ENCODE measurements at places on chromosomes 11 and 22.

DNA sequence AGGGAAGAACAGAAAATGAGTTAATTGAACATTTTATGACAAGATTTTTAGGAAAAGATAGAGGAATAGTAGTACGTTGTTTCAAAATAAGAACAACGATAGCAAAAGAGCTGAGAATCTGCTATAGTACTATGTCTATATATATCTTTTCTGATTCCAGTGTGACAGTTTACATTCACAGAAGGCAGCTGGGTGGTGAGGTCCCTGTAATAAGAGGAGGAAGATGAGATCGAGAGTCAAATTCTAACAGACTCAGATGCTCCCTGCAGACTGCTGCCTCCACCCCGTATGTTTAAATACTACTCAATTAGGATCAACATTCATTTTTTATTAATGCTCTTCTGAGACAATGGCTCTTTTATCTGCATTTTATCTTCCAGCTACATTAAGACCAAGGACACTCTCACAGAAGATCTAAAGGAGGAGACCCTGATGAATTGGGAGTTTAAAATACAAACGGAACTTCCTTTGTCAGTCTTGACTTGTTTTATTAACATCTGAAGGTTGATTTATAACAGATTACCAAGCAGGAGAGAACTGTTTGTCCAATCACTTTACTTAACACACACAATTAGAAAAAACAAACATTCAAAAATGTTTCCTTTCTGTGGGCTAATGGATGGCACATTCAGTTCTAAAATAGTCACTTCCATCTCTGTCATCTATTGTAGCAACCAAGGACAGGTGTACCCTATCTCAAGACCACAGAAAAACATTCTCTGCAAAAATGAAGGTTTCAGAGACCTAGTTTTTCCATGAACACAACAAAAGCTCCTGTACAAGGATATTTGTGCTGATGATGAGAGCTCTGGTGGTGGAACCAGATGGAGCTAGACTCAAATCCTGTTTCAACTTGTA lies 240.2 kb downstream of the CADM1 start:
- DNase-seq = peak; percentile 62

GRCh38 chr11:61275191-61275590 lies 19.9 kb downstream of the VWCE start:
- DNase-seq = no peak

GRCh38 chr11:72777755-72778278 lies 16.0 kb downstream of the STARD10 start:
- peak; percentile 52 for DNase-seq

DNA sequence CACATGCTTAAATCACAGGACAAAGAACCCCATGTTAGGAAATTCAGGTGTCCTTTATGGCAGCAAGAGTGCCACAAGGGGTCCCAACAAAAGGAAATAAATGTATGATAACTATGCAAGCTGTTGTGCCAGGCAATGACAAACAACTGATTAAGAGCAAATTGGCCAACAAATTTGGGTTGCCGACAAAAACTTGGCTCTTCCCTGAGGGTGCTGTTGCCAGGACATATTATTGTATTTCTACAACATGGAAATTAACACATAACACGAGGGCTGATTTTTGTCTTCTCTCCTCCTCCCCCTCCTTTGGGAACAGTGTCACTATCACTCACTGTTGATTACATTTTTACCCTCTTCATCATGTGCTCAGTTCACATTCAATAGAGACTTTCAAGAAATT lies 56.0 kb downstream of the LRRC4C start:
- no peak for DNase-seq

GRCh38 chr22:47092896-47093311 lies 330.5 kb downstream of the TBC1D22A start:
- DNase-seq = no peak
